Neural crest cell (in vitro differentiated cells): ENCODE measurements at places on chromosomes 13 and 19.

GRCh38 chr19:37926711-37927110 lies 19.7 kb downstream of the SIPA1L3 start:
- no peak for DNase-seq

DNA sequence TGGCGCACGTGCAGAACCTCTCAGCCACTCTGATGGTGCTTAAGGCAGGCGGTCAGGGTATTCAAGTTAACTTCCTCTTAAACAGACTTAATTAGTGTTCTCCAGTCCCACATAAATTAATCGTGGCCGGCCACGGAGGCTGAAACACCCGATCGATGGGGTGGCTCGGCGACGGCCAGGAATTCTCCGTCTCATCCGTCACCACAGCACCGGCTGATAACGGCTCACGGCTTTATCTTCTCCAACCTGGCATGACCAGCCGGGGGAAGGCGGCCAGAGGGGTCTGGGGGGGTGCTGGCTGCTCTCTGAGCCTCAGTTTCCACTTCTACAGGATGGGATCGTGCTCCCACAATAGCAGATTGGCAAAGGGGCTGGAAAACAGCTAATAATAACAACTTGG lies 32.6 kb upstream of the TCF3 start:
- DNase-seq = no peak

GRCh38 chr13:110617321-110618072 lies 2.2 kb downstream of the NAXD start:
- DNase-seq = no peak

GRCh38 chr13:48919751-48920150 lies 56.0 kb upstream of the FNDC3A start:
- DNase-seq = no peak

DNA sequence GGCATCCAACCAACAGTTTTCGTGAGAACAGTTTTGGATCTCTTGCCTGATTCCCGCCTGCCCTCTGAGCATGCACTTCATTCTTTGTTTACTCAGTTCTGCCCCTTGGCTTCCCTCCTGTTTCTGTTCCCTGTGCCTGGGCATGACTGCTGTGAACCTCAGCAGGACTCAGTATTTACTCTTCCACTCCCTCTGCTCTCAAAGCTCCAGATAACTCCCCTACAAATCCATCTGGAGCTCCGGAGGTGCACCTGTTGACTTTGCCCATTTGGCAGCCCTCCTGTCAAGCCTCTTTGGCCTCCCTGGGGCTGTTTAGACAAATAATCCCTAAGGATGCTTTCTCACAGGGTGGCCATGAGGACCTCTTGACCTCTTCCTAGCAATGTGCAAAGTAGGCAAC lies 34.2 kb upstream of the ARGLU1 start:
- no peak for DNase-seq

DNA sequence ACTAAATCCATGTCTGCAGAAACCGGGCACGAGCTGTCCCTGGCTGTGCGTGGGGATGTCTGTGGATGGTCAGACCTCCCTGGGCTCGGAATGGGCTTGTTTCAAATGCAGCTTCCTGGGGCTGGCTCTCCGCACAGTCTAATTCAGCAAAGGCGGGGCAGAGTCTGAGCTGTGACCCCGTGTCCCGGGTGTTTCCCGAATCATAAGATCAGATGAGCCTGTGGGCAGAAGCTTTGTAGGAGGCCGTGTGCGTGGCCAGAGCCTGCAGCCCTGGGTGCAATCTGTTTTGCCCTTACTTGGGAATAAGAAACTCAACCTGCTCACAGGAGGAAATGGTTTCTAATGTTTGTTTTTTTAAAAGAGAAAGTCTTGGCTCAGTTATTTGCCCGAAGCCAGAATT lies 13.9 kb upstream of the GNA11 start:
- DNase-seq = no peak

GRCh38 chr13:98722958-98723357 lies 29.5 kb downstream of the SLC15A1 start:
- DNase-seq = no peak

DNA sequence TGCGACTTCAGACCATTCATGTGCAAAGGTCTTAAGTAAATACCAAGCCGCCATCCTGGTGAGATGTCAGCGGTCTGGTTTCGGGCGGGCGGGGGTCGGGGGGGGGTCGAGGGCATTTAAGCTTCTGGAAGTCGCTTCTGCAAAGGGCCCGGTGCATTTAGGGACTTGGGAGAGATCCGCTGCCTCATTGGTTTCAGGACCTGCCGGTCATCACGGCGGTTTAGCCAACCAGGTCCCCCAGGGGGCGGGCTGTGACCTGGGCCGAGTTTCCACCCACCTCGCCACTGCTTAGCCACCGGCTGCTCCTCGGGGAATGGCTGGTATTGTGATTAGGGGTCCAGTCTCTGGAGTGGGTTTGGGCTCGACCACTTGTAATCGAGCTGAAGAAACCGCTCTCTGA lies 7.8 kb downstream of the ANKLE1 start:
- peak; percentile 78 for DNase-seq

DNA sequence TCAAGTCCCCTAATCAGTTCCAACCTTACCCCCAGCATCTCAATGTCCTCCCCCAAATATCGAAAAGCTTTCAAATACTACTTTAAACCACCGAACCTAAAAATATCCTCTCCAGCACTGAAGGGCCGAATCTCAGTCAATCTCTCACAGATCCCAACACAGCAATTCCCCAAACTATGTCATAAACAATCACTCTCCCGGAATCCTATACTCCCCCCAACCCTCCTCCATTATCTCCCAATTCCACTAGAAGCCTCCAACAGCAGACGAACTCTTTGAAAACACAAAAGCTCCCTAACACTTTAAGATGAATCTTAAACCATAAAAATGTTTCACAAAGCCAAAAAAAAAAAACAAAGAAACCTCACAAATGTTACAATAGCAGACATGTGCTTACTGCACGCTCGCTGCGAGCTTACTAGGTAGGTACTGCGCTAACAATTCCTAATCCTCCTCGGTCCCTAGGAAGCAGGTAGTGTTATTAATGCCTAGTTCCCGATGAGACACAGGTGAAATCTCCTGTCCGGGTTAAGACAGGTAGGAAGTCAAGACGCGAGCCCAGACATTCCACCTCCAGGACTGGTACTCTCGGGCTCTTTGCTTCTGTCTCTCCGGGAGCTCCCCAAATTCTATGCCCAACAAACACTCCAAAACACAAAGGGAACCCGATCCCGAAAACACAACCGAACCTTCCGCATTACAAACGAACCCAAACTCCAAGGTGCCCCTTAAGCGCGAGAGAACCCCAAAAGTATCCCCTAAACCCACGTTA lies 14.2 kb downstream of the FBXO46 start:
- DNase-seq = no peak

DNA sequence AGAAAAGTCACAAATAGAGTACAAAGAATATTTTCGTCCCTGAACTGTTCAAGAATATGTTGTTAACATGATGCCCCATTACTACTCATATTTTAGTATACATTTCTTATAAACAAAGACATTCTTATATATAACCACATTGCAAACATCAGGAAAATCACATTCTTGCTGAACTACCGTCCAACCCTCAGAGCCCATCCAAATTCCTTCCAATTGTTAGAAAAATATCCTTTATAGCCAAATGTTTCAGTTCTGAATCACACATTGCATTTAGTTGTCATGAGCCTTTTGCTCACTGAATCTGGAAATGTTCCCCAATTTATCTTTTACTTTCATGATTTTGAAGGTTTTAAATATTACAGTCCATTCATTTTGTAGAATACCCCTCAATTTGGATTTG lies 467.8 kb upstream of the ARGLU1 start:
- DNase-seq = no peak

DNA sequence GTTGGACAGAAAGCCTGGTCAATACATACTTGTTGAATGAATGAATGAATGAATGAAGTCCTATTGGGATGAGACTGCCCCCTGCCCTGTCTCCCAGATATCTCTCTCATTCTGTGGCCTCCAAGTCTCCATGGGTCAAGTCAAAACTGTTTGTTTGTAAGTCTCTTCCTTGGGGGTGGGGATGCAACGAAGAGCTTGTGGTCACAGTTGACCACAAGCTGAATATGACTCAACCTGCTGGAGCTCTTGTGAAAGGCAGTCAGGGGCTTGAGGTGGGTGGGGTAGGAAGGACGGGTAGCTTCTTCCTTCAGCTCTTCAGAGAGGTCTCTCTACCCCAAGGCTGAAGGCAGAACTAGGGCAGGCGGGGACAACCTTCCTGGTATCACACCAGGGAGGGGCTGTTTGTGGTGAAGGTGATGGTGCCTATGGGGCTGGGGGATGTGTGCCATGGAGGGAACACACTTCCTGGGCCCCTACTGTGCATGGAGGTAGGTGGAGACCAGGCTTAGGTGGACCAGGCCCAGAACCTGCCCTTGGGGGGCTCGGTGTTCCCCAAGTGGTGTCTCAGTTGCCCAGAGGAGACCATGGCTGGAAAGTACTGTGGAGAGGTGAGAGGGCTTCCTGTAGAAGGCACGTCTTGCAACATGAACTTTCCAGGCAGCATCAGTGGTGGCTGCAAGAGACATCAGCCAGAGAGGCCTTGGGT lies 8.0 kb downstream of the MYO1F start:
- DNase-seq = no peak

GRCh38 chr13:40272776-40273139 lies 393.7 kb downstream of the FOXO1 start:
- no peak for DNase-seq

- DNase-seq = no peak
These were observed 39.4 kb upstream of the RAP2A start for GRCh38 chr13:97394542-97394941.

DNA sequence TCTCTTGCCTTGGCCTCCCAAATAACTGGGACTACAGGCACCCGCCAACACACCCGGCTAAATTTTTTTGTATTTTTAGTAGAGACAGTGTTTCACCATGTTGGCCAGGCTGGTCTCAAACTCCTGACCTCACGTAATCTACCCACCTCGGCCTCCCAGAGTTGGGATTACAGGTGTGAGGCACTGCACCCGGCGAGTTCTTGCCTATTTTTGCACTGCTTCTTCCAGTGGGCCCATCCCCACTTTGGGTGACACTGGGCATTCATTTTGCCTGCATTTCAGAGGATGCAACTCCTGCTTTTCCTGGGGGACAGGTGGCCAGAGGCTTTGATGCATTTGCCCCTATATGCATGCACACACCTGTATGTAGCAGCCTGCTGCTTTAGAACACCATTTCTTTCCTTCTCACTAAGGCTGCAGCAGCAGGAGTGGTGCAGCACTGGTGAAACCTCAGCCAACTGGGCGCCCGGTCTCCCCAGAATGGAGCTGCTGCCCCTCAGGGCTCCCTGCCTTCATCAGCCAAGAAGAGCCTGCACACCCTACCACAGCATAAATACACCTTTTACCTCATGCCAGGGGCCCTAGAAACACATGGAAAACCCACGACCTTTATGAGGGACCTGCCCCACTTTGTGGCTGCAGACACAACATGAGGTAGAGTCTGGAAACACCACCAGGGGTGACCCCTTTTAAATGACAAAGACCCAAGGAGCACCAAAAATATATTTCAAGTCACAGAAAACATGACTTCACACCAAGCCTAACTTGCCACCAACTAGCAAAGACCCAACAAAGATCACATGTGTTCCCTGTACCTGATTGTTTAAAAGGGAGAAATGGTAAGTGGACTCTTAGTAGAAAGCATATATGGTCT lies 36.8 kb upstream of the POP4 start:
- DNase-seq = no peak

DNA sequence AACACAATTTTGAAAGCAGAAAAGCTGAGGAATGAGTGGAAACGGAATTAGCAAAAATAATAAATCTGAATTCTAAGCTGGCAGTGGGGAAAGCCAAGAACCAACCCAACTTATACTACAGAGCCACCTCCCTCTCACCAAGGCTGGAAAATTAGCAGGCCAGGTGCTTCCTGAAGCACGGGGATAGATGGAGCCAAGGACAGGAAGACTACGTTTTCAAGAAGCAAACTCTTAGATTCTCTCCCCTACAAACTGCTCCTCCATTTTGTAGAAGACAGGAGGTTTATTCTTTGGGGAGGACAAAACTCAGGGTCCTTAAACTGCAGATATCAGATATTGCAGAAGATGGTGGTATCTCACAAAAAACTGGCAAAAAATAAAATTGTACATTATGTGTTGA lies 8.8 kb downstream of the CCDC70 start:
- no peak for DNase-seq

- no peak for DNase-seq
These were observed 309.3 kb downstream of the DCT start for GRCh38 chr13:94170145-94170571.

DNA sequence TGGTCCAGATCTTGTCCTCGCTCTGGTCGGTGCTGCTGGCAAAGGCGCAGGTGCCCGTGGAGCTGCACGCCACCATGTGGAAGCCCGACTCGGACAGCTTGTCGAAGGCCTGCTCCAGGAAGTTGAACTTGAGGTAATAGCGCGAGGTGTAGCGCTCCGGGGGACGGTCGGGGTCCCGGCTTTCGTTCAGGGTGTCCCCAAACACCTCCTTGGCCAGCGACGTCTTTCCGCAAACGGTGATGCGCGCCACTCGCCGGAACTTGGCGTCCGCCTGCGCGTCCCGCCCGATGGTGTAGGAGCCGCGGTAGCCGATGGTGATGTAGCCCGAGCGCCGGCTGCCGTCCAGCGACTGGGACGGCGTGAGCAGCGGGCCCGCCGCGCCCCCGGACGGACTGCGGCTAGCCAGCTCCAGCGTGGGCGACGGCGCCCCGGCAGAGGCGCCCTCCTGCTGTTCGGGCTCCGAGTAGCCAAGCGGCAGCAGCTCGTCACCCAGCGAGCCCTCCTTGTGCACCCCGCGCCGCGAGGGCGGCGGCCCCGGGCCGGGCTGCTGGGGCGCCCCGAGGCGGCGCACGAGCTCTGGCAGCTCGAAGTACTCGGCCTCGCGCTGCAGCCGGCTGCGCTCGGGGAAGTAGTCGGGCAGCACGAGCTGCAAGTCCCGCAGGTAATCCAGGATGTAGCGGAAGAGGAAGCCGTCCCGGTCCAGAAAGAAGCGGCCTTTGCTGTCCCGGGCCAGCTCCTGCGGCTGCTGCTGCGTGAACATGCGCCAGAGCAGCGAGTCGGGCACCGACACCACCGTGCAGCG lies 801 bp downstream of the KCTD12 start:
- DNase-seq = peak; percentile 40

DNA sequence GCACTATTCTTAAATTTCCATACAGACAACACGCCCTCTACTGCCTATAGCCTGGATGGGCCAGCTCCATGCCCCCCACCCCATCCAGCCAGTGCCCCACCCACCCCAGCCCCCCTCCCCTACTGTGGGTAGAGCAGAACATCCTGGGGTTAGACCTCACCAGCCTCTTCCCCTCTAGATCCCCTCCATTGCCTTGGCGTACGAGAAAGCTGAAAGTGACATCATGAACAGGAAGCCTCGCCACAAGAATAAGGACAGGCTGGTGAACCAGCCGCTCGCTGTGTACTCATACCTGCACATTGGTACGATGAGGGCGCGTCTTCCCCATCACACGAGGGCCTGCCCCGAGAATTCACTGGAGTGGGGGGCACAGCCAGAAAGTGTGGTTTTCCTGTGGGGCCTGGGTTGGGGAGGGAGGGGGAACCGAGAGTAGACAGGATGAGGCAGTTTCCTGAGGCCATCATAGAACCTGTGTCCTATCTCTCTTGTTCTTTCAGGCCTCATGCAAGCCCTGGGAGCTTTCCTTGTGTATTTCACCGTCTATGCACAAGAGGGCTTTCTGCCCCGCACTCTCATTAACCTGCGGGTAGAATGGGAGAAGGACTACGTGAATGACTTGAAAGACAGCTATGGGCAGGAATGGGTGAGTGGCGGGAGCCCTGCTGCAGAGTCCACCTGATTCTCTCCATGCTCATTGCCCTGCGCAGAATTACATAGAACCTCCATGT lies 29.1 kb downstream of the ATP12A start:
- DNase-seq = no peak

GRCh38 chr19:1893791-1894190 lies 8.5 kb upstream of the ABHD17A start:
- DNase-seq = no peak

- no peak for DNase-seq
These were observed 12.5 kb downstream of the FAM124A start for GRCh38 chr13:51234676-51235075.
